ENCODE measurements at places on chromosomes 11 and 22. TPM values are rescaled to one million over a fixed set of nuclear protein-coding genes. Genes with fewer than 3 reads are reported as not detected.

- no peak for DNase-seq
Observed at GRCh38 chr11:9823439-9823838, 159.6 kb downstream of the SWAP70 start.

GRCh38 chr22:41368543-41369423 lies 13.0 kb upstream of the TEF start:
- no peak for DNase-seq

- DNase-seq, result no peak
Observed at GRCh38 chr11:8577791-8578581, 16.0 kb downstream of the STK33 start.

P2RX3 gene
- not detected for total RNA-seq

BEST1 gene
- 7.1 TPM for total RNA-seq

TRIM29 gene
- 32.9 TPM for total RNA-seq

USH1C gene
- 38.6 TPM for total RNA-seq
